ENCODE measurements at places on chromosomes 4 and X. TPM values are rescaled to one million over a fixed set of nuclear protein-coding genes. Genes with fewer than 3 reads are reported as not detected.

Gene CDX4
- not detected for total RNA-seq

Gene MAP7D2
- 0.44 TPM for total RNA-seq

DNA sequence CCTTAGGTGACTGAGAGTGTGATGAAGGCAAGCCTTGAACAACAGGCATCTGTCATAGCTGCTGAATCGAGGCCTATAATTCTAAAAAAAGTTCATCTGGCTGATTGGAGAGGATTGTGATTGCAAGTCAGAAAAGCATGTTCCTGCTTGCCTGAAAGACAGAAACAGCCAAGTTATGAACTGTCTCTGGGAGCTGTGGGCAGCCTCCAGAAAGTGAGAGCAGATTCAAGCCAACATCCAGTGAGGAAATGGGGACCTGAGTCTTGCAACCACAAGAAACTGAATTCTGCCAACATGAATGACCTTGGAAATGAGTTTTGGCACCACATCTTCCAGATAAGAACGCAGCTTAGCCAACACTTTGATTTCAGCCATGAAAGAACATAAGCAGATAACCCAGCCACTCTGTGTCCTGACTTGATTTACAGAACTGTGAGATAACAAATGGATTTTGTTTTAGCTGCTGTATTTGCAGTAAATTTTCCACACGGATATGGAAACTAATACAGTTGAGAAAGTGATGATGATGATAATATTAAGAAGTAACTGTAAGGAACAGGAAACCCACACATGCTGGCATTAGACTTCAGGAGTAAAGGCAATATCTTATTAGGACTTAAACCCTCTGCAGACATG, 240.3 kb upstream of the NDST3 start:
- no peaks in the 10 kb centered on the region for H3K27me3 ChIP-seq
- H3K4me3 ChIP-seq = no peak overlapping the region

GRCh38 chr4:15295421-15296162, 132.2 kb upstream of the C1QTNF7 start:
- DNase-seq = no peak
- H3K27me3 ChIP-seq = no peaks in the 10 kb centered on the region
- H3K4me3 ChIP-seq = no peak overlapping the region
- H3K4me1 ChIP-seq = peaks cover 4% of the 10 kb centered on the region
- no peaks in the 10 kb centered on the region for H3K36me3 ChIP-seq

DNA sequence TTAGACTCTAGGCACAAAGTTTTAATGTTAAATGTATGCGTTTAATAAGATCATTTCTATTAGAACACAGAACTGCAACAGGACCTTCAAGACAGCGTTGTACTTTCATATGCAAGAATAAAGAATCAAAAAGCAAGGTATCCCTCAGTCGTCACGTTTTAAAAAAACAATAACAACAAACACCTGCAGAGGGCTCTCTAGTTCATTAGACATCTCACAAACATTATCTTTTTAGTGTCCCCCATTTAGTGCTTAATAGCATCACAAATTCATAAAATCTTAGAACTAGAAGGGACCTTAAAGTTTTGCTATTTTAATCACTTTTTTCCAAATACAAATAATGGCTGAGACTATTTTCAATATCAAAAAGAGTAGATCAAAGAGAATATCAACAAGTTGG, 236.6 kb downstream of the DCHS2 start:
- H3K27me3 ChIP-seq = no peaks in the 10 kb centered on the region
- DNase-seq = no peak
- no peaks in the 10 kb centered on the region for H3K36me3 ChIP-seq
- no peak overlapping the region for H3K27ac ChIP-seq
- H3K4me3 ChIP-seq = no peak overlapping the region
- no peaks in the 10 kb centered on the region for H3K4me1 ChIP-seq

DNA sequence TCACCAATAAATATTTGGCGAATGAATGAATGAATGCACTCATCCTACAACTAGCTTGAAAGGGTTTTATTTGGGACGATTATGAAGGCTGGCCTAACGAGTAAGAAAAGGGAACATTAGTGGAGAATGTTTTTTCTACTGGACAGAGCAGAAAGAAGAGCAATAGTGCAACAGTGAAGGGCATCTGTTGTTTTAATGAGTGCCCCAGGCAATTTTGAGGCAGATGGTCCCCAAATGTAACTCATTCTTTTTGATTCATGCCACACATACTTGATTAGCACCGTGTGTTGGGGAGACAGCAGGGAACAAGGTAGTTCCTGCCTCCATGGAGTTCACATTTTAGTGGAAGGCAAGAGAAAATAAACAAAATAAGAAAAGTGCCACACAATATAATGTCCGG, 22.7 kb upstream of the INTS6L start:
- H3K4me1 ChIP-seq = no peaks in the 10 kb centered on the region
- no peak for DNase-seq
- peaks cover 13% of the 10 kb centered on the region for H3K27me3 ChIP-seq
- no peak overlapping the region for H3K27ac ChIP-seq

DNA sequence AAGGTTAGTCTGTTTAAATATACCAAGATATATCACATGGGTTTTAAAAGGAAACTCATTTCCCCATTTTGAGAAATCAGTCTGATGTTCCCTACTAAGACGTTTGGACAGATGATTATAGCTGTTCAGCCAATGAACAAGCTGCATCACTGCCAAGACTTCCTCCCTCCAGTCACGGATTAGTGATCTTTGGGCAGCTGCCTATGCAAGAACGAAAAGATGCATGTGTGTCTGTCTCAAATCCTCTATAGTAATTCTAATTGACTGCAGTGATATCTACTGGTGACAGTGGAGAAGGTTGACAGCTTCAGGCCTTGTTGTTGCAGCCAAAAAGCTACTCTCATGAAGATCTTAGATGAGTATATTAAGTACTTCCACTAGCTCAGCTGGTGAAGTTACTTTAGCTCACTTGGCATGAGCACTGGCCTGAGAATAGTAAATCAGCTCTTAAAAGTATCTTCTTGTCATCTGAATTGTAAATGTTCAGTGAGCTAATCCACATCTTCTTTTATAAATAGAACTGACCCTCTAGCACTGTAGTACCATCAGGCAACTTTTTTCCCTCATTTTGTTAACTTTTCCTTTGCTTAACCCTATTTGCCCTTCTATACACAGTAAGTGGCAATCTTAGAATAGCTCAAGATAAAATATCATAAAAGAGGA, 134.5 kb upstream of the PCDH10 start:
- H3K4me3 ChIP-seq = no peak overlapping the region
- no peaks in the 10 kb centered on the region for H3K36me3 ChIP-seq
- H3K27ac ChIP-seq = no peak overlapping the region

GRCh38 chr4:184281231-184282139, 63.8 kb upstream of the ENPP6 start:
- H3K27ac ChIP-seq = no peak overlapping the region
- H3K27me3 ChIP-seq = no peaks in the 10 kb centered on the region
- H3K4me1 ChIP-seq = peaks cover 5% of the 10 kb centered on the region
- no peak overlapping the region for H3K4me3 ChIP-seq

DNA sequence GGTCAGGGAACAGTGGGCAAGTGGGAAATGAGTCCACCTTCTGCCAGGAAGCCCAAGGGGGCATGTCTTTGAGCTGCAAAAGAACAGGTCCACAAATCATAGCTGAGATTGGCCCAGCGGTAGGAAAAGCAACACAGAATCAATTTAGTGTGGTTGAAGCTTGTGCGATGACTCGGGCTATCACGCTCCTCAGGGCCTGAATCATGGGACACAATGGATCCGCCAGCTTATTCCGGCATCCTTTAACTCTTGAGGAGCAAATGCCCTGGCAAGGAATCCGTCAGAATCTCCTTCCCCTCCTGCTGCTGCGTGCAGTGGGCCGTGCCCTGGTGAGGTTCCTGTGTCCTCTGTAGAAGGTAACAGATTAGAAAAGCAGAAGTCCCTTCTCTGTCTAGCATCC, 98.0 kb downstream of the RELL1 start:
- H3K27ac ChIP-seq = no peak overlapping the region
- DNase-seq = no peak
- H3K36me3 ChIP-seq = no peaks in the 10 kb centered on the region
- H3K4me3 ChIP-seq = no peak overlapping the region
- H3K4me1 ChIP-seq = no peaks in the 10 kb centered on the region

GRCh38 chrX:91108761-91109160, 325.9 kb upstream of the PABPC5 start:
- no peaks in the 10 kb centered on the region for H3K27me3 ChIP-seq
- no peak for DNase-seq
- H3K4me1 ChIP-seq = no peaks in the 10 kb centered on the region
- H3K4me3 ChIP-seq = no peak overlapping the region

DNA sequence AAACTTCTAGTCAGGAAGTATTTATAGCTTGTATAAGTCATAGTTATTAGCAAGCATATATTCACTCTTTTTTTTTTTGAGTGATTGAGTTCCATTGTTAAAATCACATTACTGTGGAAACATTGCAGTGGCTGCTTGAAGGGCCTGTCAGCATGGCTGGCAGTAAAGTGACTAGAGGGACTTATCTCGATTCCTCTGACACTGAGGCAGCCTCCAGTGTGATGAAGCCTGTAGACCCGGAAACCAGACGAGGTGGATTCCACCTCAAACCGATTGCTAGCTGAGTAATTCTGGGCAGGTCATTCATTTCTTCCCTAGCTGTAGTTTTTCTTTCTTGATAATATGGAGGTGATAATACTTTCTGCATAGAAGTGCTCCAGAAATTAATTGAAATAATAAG, 4.7 kb downstream of the FAM149A start:
- H3K4me3 ChIP-seq = no peak overlapping the region
- H3K4me1 ChIP-seq = peaks cover 6% of the 10 kb centered on the region
- H3K27me3 ChIP-seq = peaks cover 15% of the 10 kb centered on the region
- no peak overlapping the region for H3K27ac ChIP-seq
- H3K36me3 ChIP-seq = no peaks in the 10 kb centered on the region
- no peak for DNase-seq

DNA sequence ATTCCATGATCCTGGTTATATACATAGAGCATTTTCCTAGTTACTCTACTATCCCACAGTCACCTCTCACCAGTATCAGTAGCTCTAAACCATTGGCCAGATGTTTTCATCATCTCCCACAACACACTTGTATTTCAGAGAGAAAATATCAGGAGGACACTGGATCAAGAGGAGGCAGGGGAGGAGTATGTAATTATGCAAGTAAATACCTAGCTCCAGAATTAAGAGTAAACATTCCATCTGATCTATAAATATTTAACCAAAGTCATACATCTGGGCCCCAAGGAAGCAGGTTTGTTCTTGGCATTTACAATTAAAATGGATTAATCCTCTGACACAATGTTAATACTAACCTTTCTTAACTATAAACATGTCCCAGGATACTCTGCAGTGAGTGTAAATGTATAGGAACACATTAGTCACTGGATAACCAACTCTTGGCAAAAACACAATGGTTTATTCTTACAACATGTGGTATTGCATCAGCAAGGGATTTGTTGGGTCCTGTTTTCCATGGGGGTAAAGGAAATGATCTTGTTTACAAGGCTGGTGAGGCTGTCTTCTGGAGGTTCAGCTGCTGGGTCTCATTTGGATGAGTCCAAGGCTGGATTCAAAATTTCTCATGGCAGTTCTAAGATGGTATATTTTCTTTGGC, 170.1 kb downstream of the ATG4A start:
- H3K4me3 ChIP-seq = no peak overlapping the region
- no peak for DNase-seq
- H3K27ac ChIP-seq = no peak overlapping the region

DNA sequence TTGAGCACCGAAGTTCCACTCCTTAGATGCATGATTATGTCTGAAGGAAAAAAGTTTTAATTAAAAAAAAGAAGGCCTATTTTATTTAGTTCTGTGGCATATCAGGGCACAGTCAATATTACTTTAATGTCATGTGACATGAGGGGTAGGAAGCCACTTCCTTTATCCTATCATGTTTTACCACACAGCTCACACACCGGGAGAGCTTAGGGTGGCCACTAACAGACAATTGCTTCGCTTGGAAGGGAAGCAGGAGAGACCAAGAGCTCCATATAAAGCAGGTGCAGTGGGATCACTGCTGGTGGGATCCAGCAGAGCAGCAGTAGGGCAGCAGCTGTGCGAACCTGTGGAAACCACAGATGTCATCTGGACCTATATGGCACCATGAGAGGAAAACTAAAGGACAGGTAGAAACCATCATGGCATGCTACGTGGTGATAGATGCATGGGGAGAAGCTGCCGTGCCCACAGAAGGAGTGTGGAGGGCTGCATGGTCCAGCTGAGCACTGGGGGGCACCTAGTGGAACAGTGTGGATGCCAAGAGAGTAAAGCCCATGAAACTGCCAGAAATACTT, 52.0 kb downstream of the DTHD1 start:
- no peak overlapping the region for H3K4me3 ChIP-seq
- no peaks in the 10 kb centered on the region for H3K27me3 ChIP-seq
- no peak overlapping the region for H3K27ac ChIP-seq

DNA sequence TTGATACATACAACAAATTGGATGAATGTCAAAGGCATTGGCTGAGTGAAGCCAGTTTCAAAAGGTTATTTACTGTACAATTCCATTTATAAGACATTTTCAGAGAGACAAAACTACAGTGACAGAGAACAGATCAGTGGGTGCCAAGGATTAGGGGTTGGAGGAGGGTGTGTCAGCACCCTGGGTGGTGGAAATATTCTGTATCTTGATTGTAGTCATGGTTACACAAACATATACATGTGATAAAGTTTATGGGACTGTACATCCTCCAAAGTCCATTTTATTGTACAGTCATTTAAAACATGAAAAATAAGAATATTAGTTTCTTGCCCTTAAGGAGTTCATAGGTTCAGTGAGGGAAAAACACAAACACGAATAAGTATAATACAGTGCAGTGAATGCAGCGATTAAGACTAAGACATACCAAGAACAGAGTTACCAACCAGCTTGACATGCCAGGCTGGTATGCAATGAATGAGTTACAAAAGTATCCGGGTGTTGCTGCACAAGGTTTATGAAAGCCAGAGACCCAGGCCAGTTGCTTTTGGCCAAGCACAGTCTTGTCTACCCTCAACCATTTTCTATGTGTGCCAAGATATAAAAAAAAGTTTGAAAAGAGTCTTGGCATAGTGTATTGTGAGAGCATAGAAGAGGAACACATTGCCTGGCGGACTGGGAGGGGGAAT, 123.6 kb downstream of the MSL3 start:
- H3K27me3 ChIP-seq = peaks cover 6% of the 10 kb centered on the region
- no peaks in the 10 kb centered on the region for H3K4me1 ChIP-seq
- no peak for DNase-seq
- H3K36me3 ChIP-seq = no peaks in the 10 kb centered on the region
- no peak overlapping the region for H3K4me3 ChIP-seq

DNA sequence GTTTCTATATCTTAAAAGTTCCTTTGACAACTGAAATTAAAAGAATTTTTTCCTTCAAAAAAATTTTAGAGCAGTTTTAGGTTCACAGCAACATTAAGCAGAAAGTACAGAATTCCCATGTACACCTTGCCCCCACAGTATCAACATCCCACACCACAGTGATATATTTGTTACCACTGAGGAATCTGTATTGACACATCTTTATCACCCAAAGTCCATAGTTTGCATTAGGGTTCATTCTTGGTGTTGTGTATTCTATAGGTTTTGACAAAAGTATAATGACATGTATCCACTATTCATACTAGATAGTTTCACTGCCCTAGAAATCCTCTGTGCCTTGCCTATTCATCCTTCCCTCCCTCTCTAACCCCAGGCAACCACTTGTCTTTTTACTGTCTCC, 43.7 kb downstream of the FNIP2 start:
- H3K4me3 ChIP-seq = no peak overlapping the region
- H3K36me3 ChIP-seq = no peaks in the 10 kb centered on the region
- no peaks in the 10 kb centered on the region for H3K27me3 ChIP-seq
- H3K27ac ChIP-seq = no peak overlapping the region
- DNase-seq = no peak

GRCh38 chr4:4532371-4533154, 9.3 kb downstream of the STX18 start:
- H3K27me3 ChIP-seq = no peaks in the 10 kb centered on the region
- H3K27ac ChIP-seq = no peak overlapping the region
- H3K4me1 ChIP-seq = no peaks in the 10 kb centered on the region
- H3K36me3 ChIP-seq = no peaks in the 10 kb centered on the region
